ENCODE measurements at places on chromosomes 7 and 10.

- DNase-seq: no peak
Observed at GRCh38 chr7:116632384-116632783, 39.6 kb upstream of the MET start.

DNA sequence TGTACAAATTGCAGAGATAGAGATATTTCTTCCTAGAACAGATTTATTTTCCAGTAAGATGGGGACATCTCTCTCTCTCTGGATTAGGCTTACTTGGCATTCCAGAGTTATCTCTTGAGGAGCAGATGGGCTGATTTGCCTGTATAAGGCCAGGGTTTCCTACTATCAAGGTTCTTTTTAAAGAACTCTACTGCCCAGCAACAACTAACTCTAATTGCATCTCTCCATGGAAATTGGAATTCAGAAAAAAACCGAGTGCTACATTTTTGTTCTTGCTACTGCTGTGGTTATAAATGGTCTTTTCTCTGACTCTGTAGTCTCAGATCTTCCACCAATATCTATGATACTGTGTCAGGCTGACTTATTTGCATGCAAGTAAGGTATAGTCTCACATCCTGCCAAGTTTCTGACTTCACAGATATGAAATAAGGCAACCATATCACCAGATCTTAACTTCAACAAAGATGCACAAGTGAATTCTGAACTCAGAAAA, 161.1 kb downstream of the CRPPA start:
- DNase-seq: no peak

- DNase-seq: no peak
Observed at GRCh38 chr7:99622596-99622995, 5.8 kb downstream of the ZSCAN25 start.

GRCh38 chr7:96285579-96285978, 36.3 kb downstream of the SLC25A13 start:
- DNase-seq: no peak

DNA sequence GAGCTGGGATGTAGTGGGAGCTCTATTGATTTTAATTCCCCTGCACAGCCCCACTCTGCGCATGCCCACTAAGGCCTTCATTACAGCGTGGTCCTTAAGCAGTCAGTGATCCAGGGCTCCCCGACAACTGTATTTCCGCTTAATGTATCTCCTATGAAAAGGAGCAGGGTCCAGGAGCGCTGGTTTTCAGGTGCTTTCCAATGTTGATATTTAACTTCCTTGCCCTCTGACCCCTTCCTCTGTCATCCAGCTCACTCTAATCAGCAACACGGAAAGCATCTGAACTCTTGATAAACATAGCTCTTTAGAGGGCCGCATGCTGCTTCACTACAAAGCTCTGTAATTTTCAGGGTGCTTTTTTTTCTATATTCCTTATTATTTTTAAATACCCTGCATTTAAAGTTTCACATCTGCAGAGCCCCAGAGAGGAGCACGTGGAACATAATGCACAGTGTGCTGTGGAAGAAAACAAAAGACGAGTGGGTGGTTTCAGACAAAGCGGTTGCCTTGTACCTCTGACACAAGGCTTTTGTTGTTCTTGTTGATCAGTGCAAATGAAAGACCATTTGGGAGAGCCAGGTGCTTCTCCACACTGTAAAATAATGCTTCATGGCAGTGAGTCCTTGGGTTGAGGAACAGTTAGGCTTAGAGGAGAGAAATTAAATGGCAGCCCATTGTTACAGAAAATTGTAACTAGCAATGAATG, 465.9 kb upstream of the CELF2 start:
- no peak for DNase-seq

DNA sequence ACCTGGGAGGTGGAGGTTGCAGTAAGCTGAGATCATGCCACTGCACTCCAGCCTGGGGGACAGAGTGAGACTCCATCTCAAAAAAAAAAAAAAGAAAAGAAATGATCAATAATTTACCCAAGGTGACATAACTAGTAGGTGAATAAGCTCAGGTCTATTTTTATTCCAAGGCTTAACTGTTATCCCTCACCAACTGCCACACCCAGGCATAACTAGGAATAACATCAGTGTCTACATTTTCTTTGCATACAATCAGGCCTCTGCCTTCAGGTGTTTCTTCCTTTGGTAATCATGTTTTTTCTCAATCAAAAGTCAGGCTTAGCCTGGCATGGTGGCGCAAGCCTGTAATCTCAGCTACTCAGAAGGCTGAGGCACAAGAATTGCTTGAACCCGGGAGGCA, 26.6 kb downstream of the CPEB3 start:
- DNase-seq: no peak

Measured in CD8-positive, alpha-beta memory T cell (primary cell).